ENCODE measurements at places on chromosomes 6 and 20. TPM values are rescaled to one million over a fixed set of nuclear protein-coding genes. Genes with fewer than 3 reads are reported as not detected.

REPS1 gene
- polyA plus RNA-seq = 24.8 TPM

EDN1 gene
- 1.5 TPM for polyA plus RNA-seq

PRSS16 gene
- 3.6 TPM for polyA plus RNA-seq

SLC22A3 gene
- 3.4 TPM for polyA plus RNA-seq

CAPN11 gene
- 0.29 TPM for polyA plus RNA-seq

ADGB gene
- polyA plus RNA-seq = not detected

SCGN gene
- polyA plus RNA-seq = not detected

BYSL gene
- 6.0 TPM for polyA plus RNA-seq

PRDM13 gene
- 0.01 TPM for polyA plus RNA-seq

C6orf58 gene
- polyA plus RNA-seq = not detected

ARHGAP40 gene
- polyA plus RNA-seq = 27.9 TPM

C6orf132 gene
- polyA plus RNA-seq = 357 TPM

DAAM2 gene
- 11.3 TPM for polyA plus RNA-seq

TFAP2A gene
- polyA plus RNA-seq = 20.9 TPM

TAP2 gene
- 19.3 TPM for polyA plus RNA-seq

ANGPT4 gene
- 0.08 TPM for polyA plus RNA-seq

THBS2 gene
- polyA plus RNA-seq = 2.5 TPM

TAP1 gene
- 34.2 TPM for polyA plus RNA-seq

MEI4 gene
- not detected for polyA plus RNA-seq

CCDC28A gene
- 10.8 TPM for polyA plus RNA-seq

RCAN2 gene
- 4.8 TPM for polyA plus RNA-seq

FAM83B gene
- 2.7 TPM for polyA plus RNA-seq

DEFB124 gene
- polyA plus RNA-seq = not detected

OPRL1 gene
- 0.13 TPM for polyA plus RNA-seq

C6orf52 gene
- not detected for polyA plus RNA-seq

PDE10A gene
- 0.28 TPM for polyA plus RNA-seq

OR2J3 gene
- polyA plus RNA-seq = not detected

OR12D3 gene
- not detected for polyA plus RNA-seq

SLC13A3 gene
- 0.45 TPM for polyA plus RNA-seq

RAD21L1 gene
- polyA plus RNA-seq = not detected

SLC2A4RG gene
- polyA plus RNA-seq = 43.8 TPM

CRISP3 gene
- polyA plus RNA-seq = 176 TPM

TCF15 gene
- 0.26 TPM for polyA plus RNA-seq

MYH7B gene
- 0.11 TPM for polyA plus RNA-seq

BPIFA1 gene
- polyA plus RNA-seq = not detected

AURKA gene
- 8.7 TPM for polyA plus RNA-seq
